ENCODE measurements at places on chromosomes 12 and 14.

GRCh38 chr12:2662524-2662923 lies 132.2 kb upstream of the FKBP4 start:
- DNase-seq, result no peak

GRCh38 chr12:17527021-17527420 lies 563.0 kb downstream of the RERGL start:
- DNase-seq, result no peak

DNA sequence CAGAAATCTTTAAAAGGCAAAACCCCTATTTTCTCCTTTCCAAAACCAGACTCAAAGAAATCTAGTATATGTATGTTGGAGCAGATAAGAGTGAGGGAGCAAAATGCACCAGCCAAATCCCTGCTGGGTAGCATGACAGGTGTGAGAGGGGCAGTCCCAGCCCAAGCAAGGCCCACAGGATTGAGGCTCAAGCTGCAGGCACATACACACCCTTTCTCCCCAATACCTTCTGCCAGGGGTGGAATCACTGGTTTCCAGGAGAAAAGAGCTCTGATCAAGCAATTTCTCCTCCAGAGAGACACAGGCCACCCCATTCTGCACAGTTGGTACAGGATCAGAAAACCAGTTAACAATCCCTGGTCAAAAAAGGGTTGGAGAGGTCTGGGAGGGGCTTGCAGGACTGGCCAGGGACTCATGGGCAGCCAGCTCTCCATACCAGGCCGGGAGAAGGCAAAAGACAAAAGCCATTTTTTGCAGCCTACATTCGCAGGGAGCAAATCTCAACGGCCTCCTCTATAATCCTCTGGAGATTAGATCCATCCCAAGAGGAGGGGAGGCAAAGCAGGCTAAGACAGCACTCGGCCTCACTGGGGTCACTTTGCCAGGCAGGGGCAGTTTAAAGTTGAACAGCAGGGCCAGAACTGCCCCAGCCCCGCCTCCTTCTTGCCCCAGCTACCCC lies 2.1 kb downstream of the KMT2D start:
- no peak for DNase-seq

DNA sequence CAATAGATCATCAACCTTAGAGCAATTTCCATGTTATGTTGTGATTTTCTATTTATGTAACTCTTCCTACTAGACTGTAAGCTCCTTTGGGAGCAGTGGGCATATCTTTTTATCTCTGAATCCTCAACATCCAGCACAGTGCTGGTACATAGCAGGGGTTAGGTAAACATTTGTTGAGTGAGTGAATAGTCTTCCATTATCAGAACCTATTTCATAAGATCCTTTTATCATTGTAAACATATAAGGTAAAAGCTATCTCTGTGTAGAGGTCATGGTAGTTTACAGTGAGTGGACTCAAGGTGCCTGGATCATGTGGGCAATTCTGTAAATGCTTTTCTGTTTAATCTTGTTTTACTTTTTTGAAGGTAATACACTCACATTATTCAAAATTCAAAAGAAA lies 15.1 kb downstream of the FKBP11 start:
- DNase-seq, result no peak

GRCh38 chr14:68231898-68232297 lies 412.3 kb downstream of the RAD51B start:
- no peak for DNase-seq

- no peak for DNase-seq
Measured at GRCh38 chr14:37056473-37056872, 115.9 kb downstream of the SLC25A21 start.

Data from stimulated activated CD4-positive, alpha-beta T cell treated with anti-CD3 and anti-CD28 coated beads, Interleukin-1b, Interleukin-23, amount 100 ng/mL, for 24 hours (primary cell).